Dermis microvascular lymphatic vessel endothelial cell (primary cell): ENCODE measurements at places on chromosomes 13 and 19.

- no peak for DNase-seq
Measured at GRCh38 chr13:89455741-89456140, 1784.6 kb downstream of the SLITRK5 start.

DNA sequence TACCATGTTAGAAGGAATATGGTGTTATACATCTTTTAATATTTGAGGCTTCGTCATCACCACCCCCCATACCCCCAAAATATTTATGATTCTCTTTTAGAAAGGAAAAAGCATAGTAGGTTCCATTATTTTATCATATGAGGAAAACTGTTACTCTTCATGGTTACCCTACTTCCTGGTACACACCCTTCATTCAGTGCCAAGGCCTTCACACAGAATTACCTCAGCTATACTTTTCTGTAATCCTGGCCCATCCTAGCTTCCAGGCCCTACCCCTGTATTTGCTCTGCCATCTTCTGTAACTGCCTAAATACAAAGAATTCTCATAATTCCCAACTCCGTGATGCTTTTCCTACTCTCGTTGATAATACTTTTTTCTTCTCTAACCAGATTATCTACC, 4.3 kb upstream of the UTP14C start:
- DNase-seq: no peak

- DNase-seq: no peak
Measured at GRCh38 chr19:35288331-35288730, 3.6 kb upstream of the MAG start.

DNA sequence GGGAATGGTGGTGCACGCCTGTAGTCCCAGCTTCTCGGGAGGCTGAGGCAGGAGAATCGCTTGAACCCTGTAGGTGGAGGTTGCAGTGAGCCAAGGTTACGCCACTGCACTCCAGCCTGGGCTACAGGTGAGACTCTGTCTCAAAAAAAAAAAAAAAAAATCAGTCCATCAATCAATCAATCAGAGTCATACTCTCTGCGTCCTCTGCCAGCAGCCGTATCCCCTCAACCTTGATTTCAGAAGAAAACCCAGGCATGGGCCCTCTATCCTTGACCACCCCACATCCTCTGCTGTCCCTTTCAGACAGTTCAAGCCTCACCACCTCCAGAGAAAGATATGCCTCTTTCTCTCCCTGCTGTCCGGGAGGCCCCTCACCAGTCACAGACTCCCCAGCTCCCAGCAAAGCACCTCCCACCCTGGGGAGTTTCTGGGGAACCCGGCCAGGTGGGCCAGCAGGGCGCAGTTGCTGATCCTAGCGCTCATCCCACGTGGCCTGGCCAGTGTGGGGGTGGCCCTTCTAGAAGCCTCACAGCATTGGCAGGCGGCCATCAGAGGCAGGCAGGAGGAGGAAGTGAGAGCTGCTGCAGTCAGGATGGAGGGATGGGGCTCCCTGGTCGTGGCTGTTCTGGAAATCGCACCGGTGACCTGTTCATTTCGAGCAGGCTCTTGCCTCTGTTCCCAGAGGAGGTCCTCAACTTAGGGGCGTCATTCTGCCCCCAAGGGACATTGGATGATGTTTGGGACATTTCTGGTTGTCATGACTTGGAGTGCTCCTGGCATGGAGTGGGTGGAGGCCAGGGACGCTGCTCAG, 10.2 kb upstream of the JSRP1 start:
- peak; percentile 86 for DNase-seq

- DNase-seq: peak; percentile 51
Measured at GRCh38 chr13:100454876-100455275, 133.7 kb downstream of the GGACT start.

- DNase-seq: no peak
Measured at GRCh38 chr19:13095393-13095784, 7.3 kb downstream of the LYL1 start.

GRCh38 chr13:23739596-23739995, 149.6 kb downstream of the MIPEP start:
- DNase-seq: no peak

- no peak for DNase-seq
Measured at GRCh38 chr19:18489627-18490184, 32.2 kb downstream of the ELL start.

GRCh38 chr19:29013325-29013724, 199.6 kb downstream of the UQCRFS1 start:
- no peak for DNase-seq

DNA sequence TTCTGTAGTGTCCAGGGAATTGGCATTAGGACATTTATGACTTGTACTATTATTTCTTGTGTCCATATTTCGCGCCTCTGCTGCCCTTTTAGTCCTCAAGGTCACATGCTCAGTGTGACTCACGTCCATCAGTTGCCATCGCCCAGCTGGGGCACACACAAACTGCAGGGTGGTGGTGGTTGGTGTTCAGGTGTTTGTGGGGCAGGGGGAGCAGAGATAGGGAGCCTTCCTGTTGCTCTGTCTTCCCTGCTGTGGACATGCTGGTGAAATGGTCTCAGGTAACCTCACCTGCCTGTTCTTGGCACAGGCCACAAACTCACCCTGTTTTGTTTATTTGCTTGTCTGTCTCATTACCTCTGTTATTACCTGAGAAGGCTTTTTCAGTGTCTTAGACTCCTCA, 22.4 kb downstream of the PRR12 start:
- peak; percentile 83 for DNase-seq

DNA sequence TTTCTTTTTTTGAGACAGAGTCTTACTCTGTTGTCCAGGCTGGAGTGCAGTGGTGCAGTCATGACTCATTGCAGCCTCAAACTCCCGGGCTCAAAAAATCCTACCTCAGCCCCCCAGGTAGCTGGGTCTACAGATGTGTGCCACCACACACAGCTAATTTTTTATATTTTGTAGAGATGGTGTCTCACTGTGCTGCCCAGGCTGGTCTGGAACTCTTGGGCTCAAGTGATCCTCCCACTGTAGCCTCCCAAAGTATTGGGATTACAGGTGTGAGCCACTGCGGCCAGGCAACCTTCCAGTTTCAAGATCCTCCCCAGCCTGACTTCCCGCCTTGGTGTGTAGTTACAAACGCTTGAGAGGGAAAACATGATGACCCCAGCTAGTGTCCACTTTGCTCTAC, 22.2 kb downstream of the CNFN start:
- no peak for DNase-seq

DNA sequence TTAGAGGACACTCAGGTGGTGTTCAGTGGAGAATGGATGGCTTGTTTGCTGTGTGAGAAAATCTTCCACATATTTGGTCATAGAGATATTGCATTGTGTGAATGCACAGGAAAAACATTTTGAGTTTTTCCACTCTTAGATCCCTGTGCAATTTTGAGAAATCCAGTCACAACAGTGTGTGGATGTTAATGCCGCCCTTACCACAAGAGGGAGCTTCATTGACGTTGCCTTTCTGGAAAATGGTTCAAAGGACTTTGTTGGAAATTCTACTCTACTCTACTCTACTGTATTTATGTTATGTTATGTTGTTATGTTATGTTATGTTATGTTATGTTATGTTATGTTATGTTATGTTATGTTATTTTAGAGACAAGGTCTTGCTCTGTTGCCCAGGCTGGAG, 13.4 kb downstream of the ZNF20 start:
- DNase-seq: no peak

GRCh38 chr13:46127358-46128023, 22.7 kb upstream of the CPB2 start:
- no peak for DNase-seq

DNA sequence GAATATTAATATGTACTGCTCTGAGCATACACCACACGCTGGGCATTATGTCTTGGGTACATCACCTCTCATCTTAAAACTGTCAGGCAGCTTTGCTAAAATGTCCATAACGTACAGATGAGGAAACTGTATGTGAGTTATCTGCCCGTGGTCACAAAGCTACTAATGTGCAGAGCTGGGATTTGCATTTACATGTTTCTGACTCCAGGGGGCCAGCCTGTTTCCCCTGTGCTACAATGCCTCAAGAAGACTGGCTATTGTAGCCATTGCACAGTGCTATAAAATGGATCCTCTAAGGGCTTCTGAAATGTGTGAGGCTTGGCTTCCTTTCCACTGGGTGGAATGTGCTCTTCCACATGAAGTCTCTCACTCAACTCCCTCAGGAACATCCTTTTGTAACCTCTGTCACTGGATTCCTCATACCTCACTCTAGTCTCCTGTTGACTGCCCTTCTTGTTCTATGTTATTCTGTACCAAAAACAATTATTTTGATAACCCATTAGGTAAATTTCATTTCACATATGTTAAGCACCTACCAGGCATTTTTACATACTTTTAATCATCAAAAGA, 95.6 kb upstream of the HTR2A start:
- no peak for DNase-seq

- DNase-seq: no peak
Measured at GRCh38 chr13:34864671-34865070, 77.4 kb upstream of the NBEA start.

DNA sequence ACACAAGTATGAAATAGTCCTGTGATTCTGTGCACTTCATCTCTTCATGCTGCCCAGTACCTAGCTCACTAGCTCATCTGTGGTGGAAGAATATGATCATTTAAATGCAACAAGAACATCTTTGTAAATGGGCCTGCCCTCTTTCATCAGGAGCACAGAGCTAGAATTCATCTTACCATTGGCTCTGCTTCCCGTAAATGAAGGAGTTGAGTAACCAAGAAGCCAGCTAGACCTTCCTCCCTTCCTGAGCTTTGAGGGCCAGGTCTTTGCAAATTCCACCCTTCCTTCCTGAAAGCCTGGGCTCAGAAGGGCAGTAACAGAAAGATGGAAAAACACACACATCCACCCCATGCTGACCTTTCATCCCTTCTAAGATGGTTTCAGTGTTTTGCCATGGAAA, 82.0 kb downstream of the FRY start:
- DNase-seq: no peak

- DNase-seq: no peak
Measured at GRCh38 chr19:688214-688613, 7.0 kb downstream of the PRSS57 start.

DNA sequence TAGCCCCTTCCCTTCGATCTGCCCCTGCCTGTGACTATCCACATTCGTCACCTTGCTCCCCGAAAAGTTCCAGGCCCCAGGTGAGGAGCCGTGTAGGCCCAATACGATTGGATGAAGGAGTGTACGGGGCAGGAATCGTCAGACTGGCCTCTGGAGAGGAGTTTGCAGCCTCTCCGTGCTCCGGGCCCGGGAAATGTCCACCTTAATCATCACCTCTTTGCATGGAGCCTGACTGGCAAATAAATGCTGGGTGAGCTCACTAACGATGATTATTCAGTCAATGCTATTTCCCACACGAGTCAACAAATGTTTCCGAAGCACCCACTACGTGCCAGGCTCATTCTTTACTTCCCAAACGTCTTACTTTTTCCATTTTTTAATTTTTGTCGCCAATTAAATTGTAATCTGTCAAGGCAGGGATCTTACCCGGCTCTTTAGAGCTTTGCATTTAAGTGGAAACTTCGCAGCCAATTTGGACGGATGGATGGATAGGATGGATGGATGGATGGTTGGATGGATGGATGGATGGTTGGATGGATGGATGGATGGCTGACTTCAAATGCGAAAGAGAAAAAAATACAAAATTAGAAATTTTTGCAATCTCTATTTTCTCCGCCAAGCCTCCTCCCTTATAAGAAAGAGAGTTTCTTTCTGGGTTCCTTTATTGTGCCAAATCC, 45.8 kb downstream of the TGDS start:
- peak; percentile 0 for DNase-seq

- no peak for DNase-seq
Measured at GRCh38 chr13:61277586-61278276, 137.9 kb downstream of the PCDH20 start.

- DNase-seq: no peak
Measured at GRCh38 chr19:49849433-49850220, 1.3 kb upstream of the PTOV1 start.

DNA sequence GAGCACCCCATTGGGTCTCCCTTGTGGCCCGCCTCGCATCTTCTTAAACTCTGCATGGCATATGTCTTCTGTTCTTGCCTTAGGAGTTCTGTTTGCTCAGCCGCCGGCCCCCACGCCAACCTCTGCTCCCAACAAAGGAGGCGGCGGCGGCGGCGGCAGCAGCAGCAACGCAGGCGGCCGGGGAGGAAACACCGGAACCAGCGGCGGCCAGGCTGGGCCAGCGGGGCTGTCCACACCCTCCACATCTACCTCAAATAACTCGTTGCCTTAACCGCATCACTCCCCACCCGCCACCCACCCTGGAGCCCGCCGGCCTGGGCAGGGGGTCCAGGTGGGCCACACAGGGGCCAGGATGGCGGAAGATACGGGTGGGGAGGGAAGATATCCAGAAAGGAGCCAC, 12.3 kb upstream of the WDR18 start:
- no peak for DNase-seq

DNA sequence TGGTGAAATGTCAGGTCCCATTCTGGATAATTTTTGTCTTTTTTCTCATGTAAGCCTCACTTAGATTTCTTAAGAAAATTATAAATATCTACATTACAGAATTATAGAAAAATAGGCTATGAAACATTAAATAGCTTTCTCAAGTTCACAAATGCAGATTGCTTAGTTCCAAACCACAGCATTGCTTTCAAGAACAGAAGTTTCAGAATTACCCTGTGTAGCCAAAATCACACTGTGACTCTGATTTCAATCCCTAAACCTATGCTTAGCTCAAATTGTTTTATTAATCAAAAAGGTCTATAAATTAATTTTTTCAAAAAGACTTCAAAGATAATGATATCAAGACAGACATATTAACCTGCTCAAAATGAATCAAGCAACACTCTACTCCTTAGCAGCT, 881.2 kb upstream of the PCDH20 start:
- DNase-seq: no peak

DNA sequence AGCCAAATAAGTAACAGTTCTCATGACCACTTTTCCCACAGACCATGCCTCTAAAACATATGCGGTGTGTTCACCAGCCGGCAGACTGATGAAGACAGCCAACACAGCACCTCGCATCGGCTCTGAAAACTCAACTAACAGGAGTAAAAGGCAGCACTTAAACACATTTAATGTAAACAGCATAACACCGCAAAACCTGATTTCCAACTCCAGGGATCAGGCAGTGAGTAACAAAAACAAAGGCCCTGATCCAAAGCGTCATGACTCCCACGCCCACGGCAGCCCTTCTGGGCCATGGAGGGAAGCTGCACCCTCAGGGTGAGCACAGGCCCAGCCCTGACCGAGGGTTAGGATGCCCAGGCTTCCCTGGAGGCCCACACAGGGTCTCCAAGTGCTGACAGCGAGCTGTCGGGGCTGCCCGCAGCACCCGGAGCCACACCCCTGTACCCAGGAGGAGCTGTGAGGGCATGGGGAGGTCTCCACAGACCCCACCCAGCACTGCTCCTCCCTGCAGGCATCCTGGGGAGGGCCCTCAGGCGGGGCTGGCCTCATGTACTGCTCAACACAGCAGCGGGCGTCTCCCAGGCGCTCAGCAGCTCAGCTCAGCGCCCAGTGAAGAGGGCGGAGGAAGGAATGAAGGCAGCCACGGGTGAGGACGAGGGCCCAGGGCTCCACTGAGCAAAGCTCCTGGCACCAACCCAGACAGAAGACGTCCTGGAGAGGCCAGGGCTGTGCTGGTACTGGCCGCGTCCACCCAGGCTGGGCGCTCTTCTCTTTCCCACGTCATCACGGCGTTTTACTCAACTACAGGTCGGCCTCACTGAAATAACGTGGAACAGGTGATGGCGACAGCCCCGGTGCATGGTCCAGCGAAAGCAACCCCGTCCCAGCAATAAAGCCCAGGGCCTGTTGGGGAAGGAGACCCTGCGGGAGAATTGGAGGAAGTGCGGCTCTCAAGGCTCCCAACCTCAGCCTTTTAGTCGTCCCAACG, 53.7 kb downstream of the RASA3 start:
- no peak for DNase-seq

- no peak for DNase-seq
Measured at GRCh38 chr13:79778741-79779460, 297.9 kb downstream of the NDFIP2 start.

- DNase-seq: no peak
Measured at GRCh38 chr19:38191747-38192146, 32.3 kb downstream of the DPF1 start.
